Memory B cell (primary cell): ENCODE measurements at places on chromosomes 3 and 15.

DNA sequence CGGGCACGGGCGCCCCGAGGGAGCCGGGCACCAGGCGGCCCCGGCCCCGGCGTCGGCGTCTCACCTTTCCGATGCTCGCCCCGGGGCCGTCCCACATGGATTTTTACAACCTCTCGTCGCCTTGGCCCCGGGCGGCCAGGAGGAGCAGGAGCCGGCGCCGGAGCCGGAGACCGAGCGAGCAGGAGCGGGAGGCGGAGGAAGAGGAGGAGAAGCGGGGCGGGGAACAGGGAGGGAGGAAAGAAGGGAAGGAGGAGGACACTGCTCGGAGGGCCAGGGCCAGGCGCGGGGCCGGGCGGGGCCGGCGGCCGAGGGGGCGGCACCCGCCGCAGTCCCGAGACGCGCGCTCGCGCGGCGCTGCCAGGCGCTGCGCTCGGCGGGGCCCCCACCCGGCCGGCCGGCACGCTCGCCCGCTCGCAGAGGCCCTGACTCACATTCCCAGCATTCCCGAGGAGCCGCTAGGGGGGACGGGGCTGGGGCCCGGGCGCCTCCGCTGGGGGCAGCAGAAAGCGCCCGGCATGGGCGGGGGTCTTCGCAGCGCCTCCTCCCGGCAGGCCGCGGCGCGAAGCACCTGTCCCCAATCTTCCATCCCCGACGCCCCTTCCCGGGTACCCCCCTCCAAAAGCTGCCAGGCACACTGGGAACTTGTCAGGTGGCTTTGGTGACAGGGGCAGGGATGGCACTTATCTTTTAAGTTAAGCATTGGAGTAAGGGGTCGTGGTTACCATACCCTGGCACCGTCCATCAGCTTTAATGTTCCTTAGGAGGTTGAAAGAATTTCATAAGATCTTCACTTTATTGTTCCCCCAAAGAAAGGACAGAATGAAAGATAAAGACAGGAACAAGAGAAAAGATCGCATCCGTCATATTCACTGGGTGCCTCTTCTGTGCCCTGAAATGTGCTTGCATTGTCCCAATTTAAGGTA is at the start of gene ERC2:
Gene ERC2, minus strand, starts transcription at position 284 of the 923 bp plus-strand sequence.
- H3K27me3 ChIP-seq: peaks cover 15% of the 10 kb centered on the region
- H3K4me3 ChIP-seq: peak within 1 kb of the TSS; percentile 56
- H3K36me3 ChIP-seq: no peaks in the 10 kb centered on the region
- no peak within 1 kb of the TSS for H3K27ac ChIP-seq
- no peaks in the 10 kb centered on the region for H3K4me1 ChIP-seq

DNA sequence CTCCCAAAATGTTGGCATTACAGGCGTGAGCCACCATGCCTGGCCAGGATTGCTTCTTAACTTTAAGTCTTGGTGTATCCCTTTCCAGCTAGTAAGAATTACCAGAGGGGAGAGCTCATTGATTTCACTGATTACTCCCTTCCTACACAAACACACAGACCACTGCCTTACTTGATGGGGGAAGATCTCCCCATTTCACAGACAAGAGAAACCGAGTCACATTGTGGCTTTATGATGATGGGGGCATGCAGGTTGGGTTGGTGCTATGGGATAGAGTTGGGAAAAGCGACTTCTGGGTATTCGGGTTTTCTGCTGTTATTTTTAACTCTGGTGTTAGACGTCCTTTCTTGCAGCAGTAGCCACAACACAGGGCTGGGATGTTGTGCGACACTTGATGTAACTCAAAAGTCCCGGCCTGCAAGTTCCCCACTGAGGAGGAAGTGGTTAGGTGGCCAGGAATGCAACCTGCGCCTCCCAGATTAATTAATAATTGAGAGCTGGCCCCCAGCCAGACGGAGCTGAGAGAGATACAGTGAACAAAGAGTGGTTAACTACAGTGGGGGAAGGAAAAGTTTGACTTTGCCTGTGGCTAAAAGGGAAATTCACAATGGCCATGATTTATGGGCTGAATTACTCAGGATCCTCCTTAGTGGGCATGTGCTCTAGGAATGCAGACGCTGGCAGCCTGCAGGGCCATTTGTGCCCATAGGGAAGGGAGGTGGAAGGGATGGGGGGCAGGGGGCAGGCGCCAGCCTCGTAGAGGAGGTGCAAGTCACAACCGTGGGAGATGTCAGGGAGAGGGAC is 63.6 kb downstream of the SMAD6 start:
- H3K27ac ChIP-seq: no peak overlapping the region
- no peak overlapping the region for H3K4me3 ChIP-seq
- DNase-seq: no peak
- peaks cover 28% of the 10 kb centered on the region for H3K27me3 ChIP-seq
- H3K4me1 ChIP-seq: peaks cover 8% of the 10 kb centered on the region

GRCh38 chr3:144708437-144708836 is 736.8 kb downstream of the DIPK2A start:
- H3K36me3 ChIP-seq: no peaks in the 10 kb centered on the region
- DNase-seq: no peak
- no peaks in the 10 kb centered on the region for H3K27me3 ChIP-seq
- H3K4me3 ChIP-seq: no peak overlapping the region
- H3K4me1 ChIP-seq: no peaks in the 10 kb centered on the region
- no peak overlapping the region for H3K27ac ChIP-seq

- no peak for DNase-seq
- H3K27ac ChIP-seq: no peak overlapping the region
- H3K4me1 ChIP-seq: no peaks in the 10 kb centered on the region
- H3K27me3 ChIP-seq: no peaks in the 10 kb centered on the region
Observed at GRCh38 chr3:17466028-17466427, 276.4 kb downstream of the TBC1D5 start.

GRCh38 chr15:68383161-68384074 is 48.5 kb downstream of the ITGA11 start:
- H3K4me1 ChIP-seq: peaks cover 2% of the 10 kb centered on the region
- H3K36me3 ChIP-seq: no peaks in the 10 kb centered on the region
- peak; percentile 26 for DNase-seq
- peaks cover 7% of the 10 kb centered on the region for H3K27me3 ChIP-seq
- no peak overlapping the region for H3K27ac ChIP-seq

DNA sequence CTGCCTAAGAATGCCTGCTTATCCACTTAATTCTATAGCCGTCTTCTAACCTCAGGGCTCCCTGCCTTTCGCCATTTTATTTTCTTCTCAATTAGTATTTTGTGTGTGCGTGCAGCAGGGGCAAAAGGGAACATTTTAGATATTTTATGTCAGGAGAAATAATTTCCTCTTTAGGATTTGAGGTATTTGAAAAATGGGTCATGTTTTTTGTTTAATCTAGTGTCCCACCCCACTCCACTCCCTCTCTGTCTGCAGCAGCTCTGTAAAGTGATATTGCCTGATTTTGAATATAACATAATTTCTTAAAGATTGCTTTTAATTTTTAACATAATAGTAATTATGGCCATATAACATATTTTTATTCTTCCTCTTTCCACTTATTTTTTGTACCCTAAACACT is 593.2 kb upstream of the DPPA4 start:
- H3K27ac ChIP-seq: no peak overlapping the region
- no peaks in the 10 kb centered on the region for H3K4me1 ChIP-seq
- no peak for DNase-seq
- H3K36me3 ChIP-seq: no peaks in the 10 kb centered on the region

- no peaks in the 10 kb centered on the region for H3K36me3 ChIP-seq
- H3K27me3 ChIP-seq: peaks cover 6% of the 10 kb centered on the region
- H3K4me3 ChIP-seq: no peak overlapping the region
- no peak overlapping the region for H3K27ac ChIP-seq
- DNase-seq: no peak
- no peaks in the 10 kb centered on the region for H3K4me1 ChIP-seq
Observed at GRCh38 chr15:54836052-54836795, 360.5 kb downstream of the RSL24D1 start.

GRCh38 chr3:38376098-38376816 is 29.7 kb downstream of the XYLB start:
- no peak for DNase-seq
- no peak overlapping the region for H3K27ac ChIP-seq
- peaks cover 6% of the 10 kb centered on the region for H3K36me3 ChIP-seq

- no peaks in the 10 kb centered on the region for H3K36me3 ChIP-seq
- no peak overlapping the region for H3K4me3 ChIP-seq
- DNase-seq: no peak
- no peak overlapping the region for H3K27ac ChIP-seq
Observed at GRCh38 chr15:29593111-29593510, 229.2 kb downstream of the TJP1 start.

- H3K4me3 ChIP-seq: no peak overlapping the region
- no peaks in the 10 kb centered on the region for H3K4me1 ChIP-seq
- DNase-seq: no peak
- no peak overlapping the region for H3K27ac ChIP-seq
- peaks cover 10% of the 10 kb centered on the region for H3K36me3 ChIP-seq
Observed at GRCh38 chr3:33131331-33132018, 17.7 kb downstream of the CRTAP start.

GRCh38 chr3:32508711-32509110 is 6.1 kb upstream of the CMTM6 start:
- DNase-seq: no peak
- no peaks in the 10 kb centered on the region for H3K36me3 ChIP-seq
- H3K27ac ChIP-seq: no peak overlapping the region
- H3K4me3 ChIP-seq: no peak overlapping the region

DNA sequence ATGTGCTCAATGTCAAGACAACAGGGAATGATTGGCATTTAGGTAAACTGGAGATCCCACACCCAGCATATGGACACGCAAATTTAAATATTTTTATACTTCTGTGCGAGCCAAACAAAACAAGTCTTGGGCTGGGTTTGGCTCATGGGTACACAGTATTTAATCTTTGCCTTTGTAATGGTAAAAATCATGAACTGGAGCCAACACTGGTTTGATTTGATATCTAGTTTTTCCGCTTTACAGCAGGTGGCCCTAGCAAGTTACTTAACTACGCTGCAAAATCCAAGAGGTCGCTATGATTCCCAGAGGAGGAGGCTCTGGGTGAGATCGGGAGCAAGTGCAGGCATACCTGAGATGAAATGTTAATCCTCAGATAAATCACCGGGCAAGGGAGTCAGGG is 207.9 kb upstream of the SATB1 start:
- H3K4me3 ChIP-seq: no peak overlapping the region
- no peaks in the 10 kb centered on the region for H3K4me1 ChIP-seq
- no peak overlapping the region for H3K27ac ChIP-seq
- H3K36me3 ChIP-seq: no peaks in the 10 kb centered on the region

DNA sequence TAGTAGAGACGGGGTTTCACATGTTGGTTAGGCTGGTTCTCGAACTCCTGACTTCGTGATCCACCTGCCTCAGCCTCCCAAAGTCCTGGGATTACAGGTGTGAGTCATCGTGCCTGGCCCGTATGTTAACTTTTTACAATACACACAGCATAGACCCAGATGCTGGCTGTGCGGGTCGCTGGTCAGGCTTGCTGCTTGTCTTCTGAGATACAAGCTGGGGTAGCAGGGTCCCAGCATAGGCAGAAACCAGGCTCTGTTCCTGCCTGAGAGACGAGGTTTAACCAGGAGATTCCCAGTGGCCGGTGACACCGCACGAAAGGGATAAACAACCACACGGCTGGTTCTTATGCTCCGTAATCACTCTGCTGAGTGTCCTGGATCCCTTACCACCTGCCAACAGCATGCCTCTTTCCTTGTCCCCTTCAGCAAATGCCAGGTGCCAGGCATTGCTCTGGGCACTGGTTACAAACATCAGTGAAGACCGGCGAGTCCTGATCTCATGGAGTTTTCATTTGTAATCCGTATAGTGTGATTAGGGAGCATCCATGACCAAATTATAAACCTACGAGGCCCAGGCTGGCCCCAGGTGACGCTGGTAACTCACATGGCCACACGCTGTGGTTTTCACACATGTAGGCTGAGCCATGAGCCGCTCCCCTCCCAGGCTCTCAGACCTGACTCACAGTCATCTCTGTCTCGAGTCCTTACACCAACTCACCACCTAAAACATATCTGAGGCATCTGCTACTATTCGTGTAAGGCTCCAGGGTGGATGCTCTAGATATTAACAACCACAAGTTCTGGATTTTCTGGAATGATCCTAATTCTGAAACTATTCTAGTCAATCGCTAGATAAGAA is 125.7 kb downstream of the PDZRN3 start:
- no peaks in the 10 kb centered on the region for H3K4me1 ChIP-seq
- H3K36me3 ChIP-seq: no peaks in the 10 kb centered on the region
- H3K27ac ChIP-seq: no peak overlapping the region
- no peak for DNase-seq

- peaks cover 2% of the 10 kb centered on the region for H3K27me3 ChIP-seq
- H3K4me3 ChIP-seq: no peak overlapping the region
- H3K4me1 ChIP-seq: no peaks in the 10 kb centered on the region
- H3K27ac ChIP-seq: no peak overlapping the region
- DNase-seq: no peak
Observed at GRCh38 chr15:94692710-94693109, 461.3 kb downstream of the MCTP2 start.

DNA sequence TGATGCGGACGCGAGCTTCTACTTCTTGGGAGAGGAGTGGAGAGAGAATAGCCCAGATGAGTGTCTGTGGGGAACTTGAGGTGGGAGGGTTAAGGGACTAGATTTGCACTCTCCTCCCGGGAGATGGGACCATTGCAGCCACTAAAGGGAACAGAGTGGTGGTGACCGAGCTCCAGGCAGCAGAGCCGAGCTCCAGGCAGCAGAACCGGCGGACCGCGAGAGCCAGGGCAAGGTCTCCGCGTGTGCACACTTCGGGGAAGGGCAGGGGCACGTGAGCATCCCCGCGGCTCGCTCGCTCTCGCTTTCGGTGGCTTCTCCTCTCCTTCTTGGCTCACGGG is 1.1 kb downstream of the IGDCC3 start:
- peaks cover 38% of the 10 kb centered on the region for H3K27me3 ChIP-seq
- DNase-seq: no peak
- peak overlapping the region; percentile 70 for H3K4me3 ChIP-seq
- no peak overlapping the region for H3K27ac ChIP-seq
- no peaks in the 10 kb centered on the region for H3K36me3 ChIP-seq
- peaks cover 8% of the 10 kb centered on the region for H3K4me1 ChIP-seq

DNA sequence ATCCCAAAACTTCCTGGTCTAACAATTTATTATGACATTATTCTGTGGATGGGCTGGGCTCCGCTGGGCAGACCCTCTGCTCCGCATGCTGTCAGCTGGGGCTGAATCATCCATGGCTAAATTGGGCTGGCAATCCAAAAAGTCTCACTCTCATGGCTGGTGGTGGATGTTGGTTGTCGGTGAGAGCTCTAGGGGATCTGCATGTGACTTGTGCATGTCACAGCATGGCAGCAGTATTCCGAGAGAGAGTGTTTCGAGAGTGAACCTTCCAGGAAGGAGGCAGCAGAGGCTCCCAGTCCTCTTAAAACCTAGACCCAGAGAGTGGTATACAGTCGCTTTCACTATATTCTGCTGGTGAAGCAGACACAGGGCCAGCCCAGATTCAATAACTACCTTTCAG is 9.9 kb downstream of the RARB start:
- no peak overlapping the region for H3K4me3 ChIP-seq
- no peaks in the 10 kb centered on the region for H3K4me1 ChIP-seq
- H3K27ac ChIP-seq: no peak overlapping the region
